Fibroblast of skin of back (primary cell): ENCODE measurements at places on chromosomes 5 and 9.

DNA sequence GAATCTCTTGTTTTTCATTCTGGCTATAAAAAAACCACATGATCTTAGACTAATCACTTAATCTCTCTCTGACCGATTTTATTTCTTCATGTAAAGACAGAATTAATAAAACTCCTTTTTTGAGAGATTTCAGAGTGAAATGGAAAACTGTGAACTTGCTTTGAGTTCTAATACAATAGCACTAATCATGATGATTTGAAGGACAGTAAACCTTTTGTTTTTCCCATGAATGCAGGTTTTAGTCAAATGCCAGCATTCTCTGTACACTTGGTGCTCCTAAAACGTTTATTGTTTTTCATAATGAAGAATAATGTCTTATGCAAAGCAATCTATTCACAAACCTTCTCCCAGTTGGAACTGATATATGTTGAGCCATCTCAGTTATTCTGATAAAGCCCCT is 86.8 kb downstream of the SLC24A2 start:
- DNase-seq: no peak

- no peak for DNase-seq
Measured at GRCh38 chr9:133727876-133728441, 10.2 kb downstream of the SARDH start.

GRCh38 chr9:98379572-98379971 is 124.1 kb upstream of the TBC1D2 start:
- no peak for DNase-seq

GRCh38 chr9:134420974-134421432 is 94.7 kb downstream of the RXRA start:
- DNase-seq: no peak

DNA sequence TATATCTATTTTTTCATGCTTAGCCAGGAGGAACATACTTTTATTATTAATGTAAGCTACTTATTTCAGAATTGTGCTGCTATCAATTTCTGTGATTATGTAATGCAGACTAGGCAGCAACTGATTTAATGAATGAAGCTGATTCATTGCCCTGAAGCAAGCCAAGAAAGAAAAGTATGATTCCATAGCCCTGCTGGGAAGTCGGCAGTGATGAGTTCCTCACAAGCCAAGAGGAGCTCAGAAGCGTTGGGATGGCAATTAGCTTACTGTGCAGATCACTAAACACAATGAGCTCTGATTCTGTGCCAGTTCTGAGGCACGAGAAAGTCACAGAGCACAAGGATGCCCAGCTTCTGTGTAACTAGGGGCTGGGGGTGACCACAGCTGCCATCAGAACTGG is 254.3 kb upstream of the KLF9 start:
- no peak for DNase-seq

GRCh38 chr5:121870489-121870888 is 18.8 kb downstream of the FTMT start:
- DNase-seq: peak; percentile 9

- peak; percentile 49 for DNase-seq
Measured at GRCh38 chr9:88746743-88747398, 211.9 kb downstream of the NXNL2 start.

- no peak for DNase-seq
Measured at GRCh38 chr9:95762322-95762721, 113.2 kb upstream of the ERCC6L2 start.

- DNase-seq: no peak
Measured at GRCh38 chr9:72533322-72533721, 11.9 kb downstream of the TMC1 start.

GRCh38 chr5:180026320-180026719 is 45.2 kb downstream of the RNF130 start:
- DNase-seq: peak; percentile 23

- no peak for DNase-seq
Measured at GRCh38 chr5:80804332-80804731, 149.5 kb upstream of the DHFR start.

- DNase-seq: peak; percentile 26
Measured at GRCh38 chr9:82882748-82883147, 180.2 kb downstream of the RASEF start.

- DNase-seq: no peak
Measured at GRCh38 chr5:109953761-109954160, 264.0 kb downstream of the MAN2A1 start.

DNA sequence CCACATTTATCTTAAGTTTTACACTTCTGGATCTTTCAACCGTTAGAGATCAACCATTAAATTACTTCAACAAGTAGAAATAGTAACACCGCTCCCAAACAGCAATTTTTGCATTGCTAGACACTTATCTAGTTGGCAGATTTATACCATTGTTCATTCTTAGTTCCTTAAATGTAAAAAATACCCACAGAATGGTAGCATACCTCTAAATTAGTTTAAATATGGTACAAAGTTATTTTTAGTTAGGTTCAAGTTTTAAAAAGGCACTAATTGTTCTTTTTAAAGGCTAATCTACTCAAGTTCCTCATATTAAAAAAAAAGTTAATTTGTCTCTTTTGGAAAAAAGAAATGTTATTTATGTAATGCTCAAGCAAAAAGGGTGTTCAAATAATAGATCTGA is 8.1 kb downstream of the PFDN1 start:
- DNase-seq: no peak

DNA sequence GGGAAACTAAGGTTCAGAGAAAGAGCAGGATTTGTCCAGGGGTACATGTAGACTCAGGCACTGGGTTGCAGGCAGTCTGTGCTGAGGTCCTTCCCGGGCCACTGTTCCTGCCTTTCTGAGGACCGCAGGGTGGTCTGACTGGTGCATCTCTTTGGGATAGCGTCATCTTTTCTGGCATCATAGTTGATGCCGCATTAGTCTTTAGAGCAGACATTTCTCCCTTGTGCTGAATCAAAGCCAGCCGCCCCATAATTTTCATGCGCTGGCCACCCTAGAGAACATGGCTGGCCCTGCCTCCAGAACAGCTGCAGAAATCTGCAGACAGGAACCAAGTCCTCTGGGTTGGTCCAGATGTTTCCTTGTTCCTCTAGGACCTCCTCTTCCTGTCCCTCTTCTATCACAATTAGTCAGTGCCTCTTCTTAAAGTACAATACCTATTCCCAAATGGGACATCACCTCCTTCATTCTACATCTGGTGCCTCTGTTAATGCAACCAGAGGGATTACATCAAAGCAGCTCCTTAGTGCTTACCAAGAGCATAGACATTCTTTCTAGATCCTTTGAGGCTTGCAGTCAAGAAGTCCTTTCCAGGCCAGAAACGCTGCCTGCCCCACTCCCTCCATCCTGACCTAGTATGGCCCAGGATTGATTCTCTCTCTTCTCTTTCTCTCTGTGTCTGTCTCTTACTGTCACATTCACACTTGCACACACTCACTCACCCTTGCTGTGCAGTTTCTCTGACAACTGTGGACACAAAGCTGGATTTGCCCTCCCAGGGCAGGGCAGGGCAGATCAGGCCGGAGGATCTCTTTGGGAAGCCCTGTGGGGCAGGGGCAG is 42.0 kb upstream of the ORM1 start:
- DNase-seq: peak; percentile 90

- no peak for DNase-seq
Measured at GRCh38 chr9:19229595-19230354, 718 bp upstream of the DENND4C start.

GRCh38 chr9:129675620-129676019 is 10.2 kb downstream of the PRRX2 start:
- no peak for DNase-seq

GRCh38 chr5:93245226-93245625 is 335.8 kb downstream of the NR2F1-AS1 start:
- DNase-seq: no peak

GRCh38 chr9:127904561-127905003 is 5.2 kb upstream of the ST6GALNAC6 start:
- no peak for DNase-seq

DNA sequence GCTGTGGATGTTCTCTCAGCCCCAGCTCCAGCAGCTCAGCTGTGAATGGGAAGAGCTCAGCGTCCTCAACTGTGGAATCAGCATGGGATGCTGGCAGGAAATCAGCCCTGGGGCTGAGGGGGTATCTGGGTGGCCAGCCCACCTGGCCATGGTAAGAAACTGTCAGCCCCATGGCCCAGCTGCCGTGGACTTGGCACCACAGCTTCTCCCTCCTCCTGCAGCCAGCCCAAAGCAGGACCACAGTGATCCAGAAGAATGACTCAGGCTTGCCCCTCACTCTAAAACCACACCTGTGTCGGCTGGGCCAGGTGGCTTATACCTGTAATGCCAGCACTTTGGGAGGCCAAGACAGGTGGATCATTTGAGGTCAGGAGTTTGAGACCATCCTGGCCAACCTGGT is 48.0 kb downstream of the SAR1B start:
- no peak for DNase-seq

DNA sequence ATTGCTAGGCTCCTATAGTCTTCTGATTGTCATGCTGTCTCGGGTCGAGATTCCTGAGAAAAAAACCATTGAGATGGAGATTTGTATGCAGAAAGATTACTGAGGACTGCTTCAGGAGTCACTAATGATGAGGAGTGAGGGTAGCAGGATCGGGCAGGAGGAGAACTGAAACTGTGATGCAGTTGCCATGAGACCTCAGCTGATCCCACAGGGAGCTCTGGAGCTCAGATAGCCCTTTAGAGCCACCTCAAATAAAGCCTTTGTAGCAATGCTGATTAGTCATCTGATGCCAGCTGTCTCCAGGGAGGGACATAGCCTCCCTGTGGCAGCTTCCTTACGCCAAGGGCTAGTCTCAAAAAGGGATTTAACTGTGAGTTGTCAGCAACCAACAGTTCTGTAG is 256.9 kb downstream of the DMAC1 start:
- DNase-seq: no peak

DNA sequence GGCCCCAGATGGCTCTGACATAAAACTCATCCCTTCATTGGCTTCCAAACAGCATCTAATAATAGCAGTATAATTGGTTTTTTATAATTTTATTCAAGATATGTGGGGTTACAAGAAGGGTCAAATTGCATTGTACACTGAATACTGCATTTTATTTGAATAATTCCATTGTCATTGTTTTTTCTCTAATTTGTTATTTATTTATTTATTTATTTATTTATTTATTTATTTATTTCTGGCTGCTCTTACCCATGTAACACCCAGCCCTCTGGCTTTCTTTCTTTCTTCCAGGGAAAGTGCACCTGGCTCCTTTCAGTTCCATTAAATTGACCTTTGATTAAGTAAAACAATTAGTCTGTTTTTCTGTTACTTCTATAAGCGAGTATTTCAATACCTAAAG is 210.1 kb downstream of the CDH9 start:
- no peak for DNase-seq

- peak; percentile 39 for DNase-seq
Measured at GRCh38 chr5:106862450-106863193, 808.1 kb downstream of the EFNA5 start.

DNA sequence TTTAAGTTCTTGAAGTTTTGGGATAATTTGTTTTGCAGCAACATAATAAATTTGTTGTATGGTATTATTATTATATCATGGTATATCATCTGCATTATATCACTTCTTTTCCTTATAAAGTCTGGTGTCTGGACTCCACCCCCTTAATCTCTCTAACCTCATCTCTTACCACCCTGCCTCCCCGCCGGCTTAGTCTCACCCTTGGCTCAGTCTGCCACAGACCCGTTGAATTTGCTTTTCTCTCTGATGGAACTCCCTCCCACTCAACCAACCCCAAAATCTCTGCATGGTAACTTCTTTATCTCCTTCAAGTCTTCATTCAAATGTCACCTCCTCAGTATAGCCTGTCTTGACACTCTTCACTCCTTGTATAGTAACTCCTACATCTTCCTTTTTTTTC is 29.6 kb upstream of the MATR3 start:
- no peak for DNase-seq

DNA sequence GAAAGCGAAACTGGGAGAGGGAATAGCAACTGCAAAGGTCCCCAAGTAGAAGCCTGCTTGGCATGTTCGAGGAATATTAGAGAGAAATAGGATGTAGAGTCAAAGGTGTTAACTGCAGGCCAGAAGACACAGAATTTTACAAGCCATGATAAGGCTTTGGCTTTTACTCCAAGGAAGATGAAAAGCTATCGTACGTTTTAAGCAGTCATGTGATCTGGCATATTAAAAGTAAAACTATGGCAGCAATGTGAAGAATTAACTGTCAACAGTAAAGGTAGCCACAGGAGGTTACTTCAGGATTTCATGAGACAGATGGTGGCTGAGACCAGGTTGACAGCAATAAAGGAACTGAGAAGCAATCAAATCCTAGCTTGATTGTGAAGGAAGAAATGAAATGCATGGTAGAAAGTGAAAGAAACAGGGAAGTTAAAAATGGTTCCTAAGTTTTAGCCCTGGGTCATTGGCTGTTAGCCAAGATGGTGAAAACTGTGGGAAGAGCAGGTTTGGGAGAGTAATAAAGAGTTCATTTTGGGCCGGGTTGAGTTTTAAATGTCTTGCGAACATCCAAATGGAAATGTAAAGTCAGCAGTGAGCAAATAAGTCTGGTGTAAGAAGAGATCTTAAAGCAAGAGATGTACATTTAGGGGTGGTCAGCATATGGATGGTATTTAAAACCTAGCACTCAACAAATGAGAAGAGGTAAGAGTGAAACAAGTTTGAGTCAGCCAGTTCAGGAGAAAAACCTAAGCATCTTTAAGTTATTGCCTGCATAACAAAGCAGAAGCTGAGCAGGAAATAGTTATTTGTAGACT is 20.3 kb upstream of the TTC33 start:
- DNase-seq: no peak

- DNase-seq: no peak
Measured at GRCh38 chr5:154676508-154676907, 78.7 kb upstream of the LARP1 start.

- no peak for DNase-seq
Measured at GRCh38 chr9:83247732-83248131, 184.8 kb upstream of the RASEF start.

- DNase-seq: no peak
Measured at GRCh38 chr9:114433086-114433485, 45.3 kb upstream of the AKNA start.

GRCh38 chr5:170186856-170187255 is 45.9 kb upstream of the C5orf58 start:
- no peak for DNase-seq

GRCh38 chr5:93425096-93425495 is 155.9 kb downstream of the NR2F1-AS1 start:
- no peak for DNase-seq

- no peak for DNase-seq
Measured at GRCh38 chr5:78758169-78758839, 109.7 kb upstream of the LHFPL2 start.

- peak; percentile 87 for DNase-seq
Measured at GRCh38 chr5:19928562-19929421, 59.2 kb downstream of the CDH18 start.

DNA sequence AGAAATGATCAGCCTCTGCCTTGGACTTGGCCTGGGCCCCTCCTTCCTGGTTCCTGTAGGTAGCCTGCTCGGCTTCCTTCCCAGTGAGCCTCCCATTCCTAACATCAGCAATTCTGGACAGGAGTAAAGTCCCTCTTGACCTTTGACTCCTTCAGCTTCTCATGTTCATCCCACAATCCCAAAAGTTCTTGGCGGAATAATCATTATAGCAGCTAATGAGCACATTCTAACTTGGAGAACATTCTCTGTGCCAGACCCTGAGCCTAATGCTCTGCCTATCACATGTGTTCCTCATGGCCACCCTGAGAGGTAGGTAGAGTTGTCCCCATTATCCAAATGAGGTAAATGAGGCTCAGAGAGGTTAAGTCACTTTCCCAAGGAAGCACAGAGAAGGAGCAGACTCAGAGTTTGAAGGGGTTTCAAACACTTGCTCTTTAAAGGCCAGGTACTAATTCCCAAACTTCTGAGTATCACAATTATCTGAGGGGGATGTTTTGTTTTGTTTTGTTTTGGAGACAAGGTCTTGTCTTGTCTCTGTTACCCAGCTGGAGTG is 21.2 kb downstream of the SWI5 start:
- no peak for DNase-seq
